ENCODE measurements at places on chromosomes 7 and 10.

DNA sequence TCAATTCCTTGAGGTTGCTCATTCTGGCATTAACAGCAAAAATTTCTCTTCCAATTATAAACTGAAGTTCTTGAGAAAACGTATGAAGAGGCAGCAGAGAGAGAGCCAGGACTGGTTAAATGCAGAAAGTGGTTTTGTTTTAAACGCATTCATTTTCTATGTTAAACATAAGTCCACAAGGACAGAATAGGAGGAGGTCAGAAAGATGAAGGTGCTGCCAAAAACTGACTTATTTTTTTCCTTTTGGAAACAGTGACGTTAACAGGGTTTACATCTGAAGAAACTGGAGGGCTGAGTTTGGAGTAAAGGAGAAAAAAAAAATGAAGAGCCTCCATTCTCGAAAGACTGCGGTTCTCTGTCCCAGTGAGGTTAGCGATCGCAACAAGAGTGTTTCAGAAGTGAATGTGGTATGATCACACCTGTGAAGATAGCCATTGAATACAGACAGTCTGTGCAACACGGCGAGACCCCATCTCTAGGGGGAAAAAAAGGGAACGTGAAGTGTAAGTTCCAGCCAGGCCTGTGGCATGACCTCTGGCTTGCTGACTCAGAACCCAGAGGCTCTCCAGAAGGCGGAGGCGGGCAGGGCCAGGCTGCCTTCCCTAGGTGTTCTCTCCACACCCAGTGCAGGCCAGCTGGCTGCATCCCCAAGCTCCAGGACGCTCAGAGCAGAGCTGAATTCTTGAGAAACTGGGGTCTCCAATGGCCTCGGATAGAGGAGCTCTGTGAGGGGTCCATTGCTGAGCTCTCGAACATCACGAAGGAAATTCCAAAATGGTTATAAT, 84.0 kb downstream of the CHST15 start:
- DNase-seq: no peak

- DNase-seq: no peak
Observed at GRCh38 chr10:107031931-107032699, 132.4 kb downstream of the SORCS1 start.

DNA sequence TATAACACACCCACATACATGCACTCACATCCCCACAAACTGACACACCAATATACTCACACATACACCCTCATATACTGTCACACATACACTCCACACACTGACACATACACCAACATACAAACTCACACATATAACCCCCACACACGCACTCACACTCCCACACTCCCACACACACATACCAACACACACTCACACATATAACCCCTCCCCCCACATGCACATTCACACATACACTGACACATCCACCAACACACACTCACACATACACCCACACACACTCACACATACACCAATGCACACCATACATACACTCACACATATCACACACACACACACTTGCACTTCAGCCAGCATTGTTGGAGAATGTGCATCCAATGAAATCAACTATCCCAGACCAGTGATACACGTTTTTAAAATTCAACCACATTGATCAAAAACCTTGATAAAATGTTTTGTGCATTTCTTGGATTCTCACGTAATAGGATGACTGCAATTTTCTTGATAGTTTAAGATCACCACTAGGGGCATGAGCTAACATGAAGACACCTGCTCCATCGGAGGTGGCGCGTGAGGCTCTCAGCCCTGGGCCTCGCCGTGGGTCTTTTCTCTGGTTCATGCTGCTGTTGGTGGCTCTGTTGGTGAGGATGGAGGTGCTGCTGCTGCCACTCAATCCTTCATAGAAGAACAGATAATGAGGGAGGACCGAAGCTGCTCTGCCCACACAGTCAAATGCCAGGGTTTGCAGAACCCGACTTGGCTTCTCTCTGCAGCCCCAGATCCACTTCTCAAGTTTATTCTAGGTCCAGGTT, 32.1 kb upstream of the CHST15 start:
- DNase-seq: no peak

- DNase-seq: no peak
Observed at GRCh38 chr7:107014387-107015023, 30.0 kb upstream of the PRKAR2B start.

DNA sequence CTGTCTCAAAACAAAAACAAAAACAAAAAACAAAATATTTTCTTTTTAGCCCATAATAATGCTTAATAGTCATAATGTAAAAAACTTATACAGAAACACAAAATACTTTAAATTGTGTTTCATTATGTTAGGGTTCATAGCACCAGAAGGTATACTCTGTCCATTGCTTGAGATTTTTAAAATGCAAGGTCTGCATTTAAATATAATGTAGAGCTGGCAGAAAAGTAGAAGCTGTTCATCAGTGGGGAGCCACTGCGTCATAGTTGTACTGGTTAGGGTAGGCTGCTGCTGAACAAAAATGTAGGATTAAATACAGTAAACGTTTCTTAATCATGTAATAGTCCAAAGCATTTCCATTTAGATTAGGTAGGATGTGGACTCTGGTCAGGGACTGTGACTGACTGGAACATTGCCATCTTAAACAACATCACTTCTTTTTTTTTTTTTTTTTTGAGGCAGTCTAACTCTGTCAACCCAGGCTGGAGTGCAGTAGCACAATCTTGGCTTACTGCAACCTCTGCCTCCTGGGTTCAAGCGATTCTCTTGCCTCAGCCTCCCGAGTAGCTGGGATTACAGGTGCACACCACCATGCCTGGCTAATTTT, 85.2 kb downstream of the ANKIB1 start:
- no peak for DNase-seq

GRCh38 chr7:97555857-97556421, 175.9 kb upstream of the TAC1 start:
- no peak for DNase-seq

GRCh38 chr10:73941300-73941699, 30.4 kb downstream of the PLAU start:
- no peak for DNase-seq

DNA sequence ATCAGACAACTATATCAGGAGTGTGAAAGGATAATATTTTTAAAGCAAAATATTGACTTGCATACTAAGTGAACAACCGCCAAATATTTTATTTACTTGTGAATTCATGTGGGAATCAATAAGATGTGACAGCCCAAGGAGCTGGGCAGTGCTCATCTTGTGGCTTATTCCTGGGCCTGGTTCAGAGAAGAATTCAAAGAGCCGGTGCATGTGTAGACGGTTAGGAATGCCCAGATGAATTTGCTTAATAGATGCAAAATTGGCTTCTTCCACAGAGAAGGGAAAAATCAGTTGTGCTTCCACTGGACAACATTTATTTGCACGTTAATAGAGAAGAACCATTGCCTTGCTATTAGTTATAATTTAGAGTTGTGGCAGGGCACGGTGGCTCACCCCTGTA, 4.4 kb downstream of the MYL7 start:
- DNase-seq: no peak

DNA sequence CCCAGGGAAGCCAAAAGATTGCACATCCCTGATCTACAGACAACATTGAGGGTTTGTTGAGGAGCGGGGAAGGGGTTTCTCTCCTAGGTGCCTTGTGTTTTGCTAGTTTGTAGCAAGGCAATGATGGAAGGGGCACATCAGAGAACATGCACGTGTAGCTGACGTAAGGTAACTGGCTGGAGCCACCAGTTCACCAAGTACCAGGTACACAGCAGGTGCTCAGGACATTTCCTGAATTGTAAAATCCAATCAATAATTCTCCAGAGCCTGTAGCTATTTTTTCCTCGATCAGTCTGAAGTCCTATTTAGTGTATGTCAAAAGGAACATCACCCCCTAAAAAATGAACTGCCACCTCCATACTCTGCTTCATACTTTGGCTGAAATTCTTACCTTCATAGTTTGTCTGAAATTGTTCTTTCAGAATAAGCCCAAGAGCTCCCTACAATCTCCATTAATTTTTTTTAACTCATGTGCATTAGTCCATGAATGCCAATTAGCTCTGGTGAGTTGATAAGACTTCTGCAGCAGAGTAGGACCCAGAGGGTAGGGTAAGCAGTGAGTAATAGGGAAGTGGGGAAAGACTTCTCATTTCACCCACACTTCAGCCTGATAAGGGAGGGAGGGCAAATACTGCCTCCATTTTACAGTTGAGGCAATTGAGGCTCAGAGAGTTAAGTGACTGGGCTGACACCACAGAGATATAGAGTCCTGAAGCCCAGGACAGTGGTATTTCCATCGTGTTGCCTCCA, 36.0 kb upstream of the SLC26A3 start:
- no peak for DNase-seq

DNA sequence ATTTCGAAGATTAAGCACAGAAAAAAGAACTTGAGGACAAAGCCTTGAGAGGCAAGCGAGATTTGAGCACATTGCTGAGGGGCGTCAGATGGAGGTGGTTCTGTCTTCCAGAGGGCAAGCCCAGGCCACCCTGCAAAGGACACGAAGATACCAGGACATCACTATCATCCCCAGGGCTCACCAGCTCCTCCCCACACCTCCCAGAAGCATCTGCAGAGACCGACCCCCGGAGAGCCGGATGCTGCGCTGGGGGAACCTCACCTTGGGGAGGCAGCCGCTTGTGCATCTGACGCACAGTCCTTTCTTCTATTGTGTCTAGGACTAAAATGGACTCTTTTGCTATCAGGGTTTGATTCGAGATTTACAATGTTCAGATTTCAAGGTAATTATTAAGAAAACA, 259.7 kb downstream of the DNAJB6 start:
- no peak for DNase-seq

Data from Panc1 (cell line).